ENCODE measurements at places on chromosomes 16 and 17.

- peak; percentile 26 for DNase-seq
Measured at GRCh38 chr17:47192554-47192953, 3.5 kb upstream of the CDC27 start.

DNA sequence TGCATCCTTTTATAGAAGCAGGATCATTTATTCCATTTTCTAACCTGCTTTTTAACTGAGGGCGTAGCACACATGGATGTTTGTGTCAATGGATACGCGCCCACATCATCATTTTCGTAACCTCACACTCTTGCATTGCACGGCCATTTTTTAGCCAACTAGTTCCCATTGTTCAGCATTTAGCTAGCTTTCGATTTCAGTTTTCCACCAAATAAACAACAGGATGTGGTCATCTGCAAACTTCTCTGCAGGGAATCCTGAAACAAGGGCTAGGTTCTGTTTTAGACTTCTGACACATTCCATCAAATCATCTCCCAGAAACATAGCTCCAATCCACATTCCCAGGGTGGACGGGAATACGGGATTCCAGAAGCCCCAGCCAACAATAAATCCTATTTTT lies 6.4 kb downstream of the CYB561 start:
- peak; percentile 59 for DNase-seq

DNA sequence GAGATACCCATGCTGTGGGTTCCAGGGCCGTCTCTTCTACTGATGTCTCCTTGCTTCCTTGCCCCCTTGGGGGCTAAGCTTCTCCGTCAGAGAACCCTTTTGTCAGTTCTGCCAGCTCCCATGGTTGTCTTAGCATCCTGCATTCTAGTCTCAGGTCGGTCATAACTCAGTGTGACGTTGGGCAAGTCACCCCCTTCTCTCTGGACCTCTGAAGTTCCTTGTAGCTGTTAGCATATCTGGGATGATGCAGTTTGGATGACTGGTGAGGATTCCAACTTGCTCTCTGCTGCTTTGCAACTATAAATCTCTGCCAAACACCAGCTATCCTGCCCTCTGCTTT lies 8.9 kb upstream of the MYL4 start:
- no peak for DNase-seq

DNA sequence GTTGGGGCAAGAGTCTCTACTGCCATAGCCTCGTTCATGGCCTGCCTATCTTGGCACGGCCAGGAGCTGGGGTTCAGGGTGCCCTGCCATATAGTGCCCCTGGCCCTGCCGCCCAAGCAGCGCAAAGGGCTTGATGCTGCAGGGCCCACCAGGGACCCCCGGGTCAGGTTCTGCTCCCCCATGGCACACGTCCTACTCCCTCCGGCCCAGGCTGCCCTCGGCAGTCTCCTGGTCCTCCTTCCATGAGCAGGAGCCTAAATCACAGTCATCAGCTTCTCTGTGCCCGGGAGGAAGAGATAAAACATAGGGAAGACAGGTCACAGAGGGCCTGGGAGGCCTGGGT lies 55.9 kb upstream of the MTSS2 start:
- no peak for DNase-seq

- no peak for DNase-seq
Measured at GRCh38 chr16:2152695-2153506, 2.7 kb upstream of the TRAF7 start.

DNA sequence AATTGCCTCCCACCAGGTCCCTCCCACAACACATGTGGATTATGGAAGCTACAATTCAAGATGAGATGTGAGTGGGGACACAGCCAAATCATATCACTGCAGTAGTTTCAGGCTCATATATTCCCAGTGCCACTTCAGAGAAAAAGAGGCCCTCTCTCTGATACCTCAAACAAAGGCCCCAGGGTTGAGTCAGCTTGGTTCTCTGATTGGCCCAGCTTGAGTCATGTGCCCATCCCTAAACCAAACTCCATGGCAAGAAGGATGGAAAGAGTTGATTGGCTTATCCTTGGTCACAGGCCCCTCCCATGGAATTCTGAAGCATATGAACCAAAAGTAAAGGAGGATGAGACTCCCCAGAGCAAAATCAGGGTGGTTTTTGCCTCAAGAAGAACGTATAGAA lies 75.9 kb upstream of the IRX6 start:
- DNase-seq: no peak

- no peak for DNase-seq
Measured at GRCh38 chr16:84692451-84693214, 7.2 kb upstream of the USP10 start.

GRCh38 chr17:72284806-72285205 lies 164.0 kb downstream of the SOX9 start:
- DNase-seq: no peak

DNA sequence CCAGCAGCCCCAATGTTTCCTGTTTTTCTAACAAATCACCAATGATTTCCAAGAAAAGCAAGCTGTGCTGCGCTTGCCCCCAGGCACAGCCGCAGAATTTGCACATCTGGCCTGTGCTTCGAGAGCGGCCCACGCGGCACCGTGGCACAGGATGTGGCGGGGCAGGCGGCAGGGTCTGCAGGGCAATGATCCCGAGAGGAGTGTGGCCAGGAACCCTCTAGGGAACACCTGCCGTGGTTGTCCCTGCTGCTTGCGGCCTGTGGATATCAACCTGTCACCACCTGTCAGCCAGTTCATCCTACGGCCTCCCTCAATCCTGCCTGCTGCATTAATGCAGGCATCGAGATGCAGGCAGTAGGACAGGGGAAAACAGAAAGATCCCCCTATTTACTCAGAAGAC lies 24.0 kb downstream of the PIK3R5 start:
- peak; percentile 72 for DNase-seq

DNA sequence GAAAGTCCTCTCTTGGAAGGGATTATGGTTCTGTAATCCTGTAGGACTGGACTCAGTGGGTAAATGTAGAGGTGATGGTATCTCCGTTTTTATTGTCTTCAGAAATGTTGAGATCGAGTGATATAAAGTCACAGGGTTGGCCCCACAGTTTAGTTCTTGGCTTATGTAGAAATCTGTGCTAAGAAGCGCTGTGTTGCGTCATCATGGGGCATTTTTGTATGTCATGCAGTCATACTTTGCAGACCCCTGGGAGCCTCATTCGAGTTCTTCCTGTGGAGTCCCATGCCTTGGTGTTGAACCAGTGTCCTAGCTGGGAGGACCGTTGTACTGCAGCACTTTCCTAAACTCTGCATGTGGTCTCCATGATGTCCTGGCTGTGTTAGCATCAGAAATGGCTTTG lies 619.7 kb downstream of the MAF start:
- no peak for DNase-seq

DNA sequence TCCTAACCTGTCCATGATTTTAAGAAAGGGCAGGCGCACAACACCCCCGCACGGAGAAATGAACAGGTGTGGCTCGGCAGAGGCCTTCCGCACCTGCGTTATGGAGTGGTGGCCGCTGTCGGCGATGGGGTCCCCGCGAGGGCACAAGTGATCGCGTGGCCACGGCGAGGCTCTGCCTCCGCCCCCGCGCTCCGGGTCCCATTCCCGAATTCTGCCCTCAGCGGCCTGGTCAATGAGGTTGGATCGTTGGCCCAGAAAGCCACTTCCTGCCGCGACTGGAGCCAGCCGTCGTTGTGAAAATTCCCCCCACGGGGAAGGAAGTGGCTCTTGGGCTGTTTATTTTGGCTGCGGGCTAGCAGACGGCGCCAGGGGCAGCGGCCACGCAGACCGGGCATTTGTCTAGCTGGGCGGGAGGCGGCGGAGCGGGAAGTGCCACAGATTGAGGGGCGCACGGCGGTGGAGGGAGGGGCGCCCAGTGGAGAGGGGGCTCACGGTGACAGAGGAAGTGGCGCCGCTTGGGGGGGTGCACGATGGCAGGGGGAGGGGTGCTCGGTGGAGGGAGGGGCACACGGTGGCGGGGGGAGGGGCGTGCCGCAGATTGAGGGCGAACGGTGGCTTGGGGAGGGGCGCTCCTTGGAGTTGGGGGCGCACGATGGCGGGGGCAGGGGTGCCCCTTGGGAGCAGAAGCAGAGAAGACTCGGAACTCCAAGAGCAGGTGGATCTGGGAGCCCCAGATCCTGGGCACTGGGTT lies 25.0 kb downstream of the MRC2 start:
- DNase-seq: peak; percentile 21

DNA sequence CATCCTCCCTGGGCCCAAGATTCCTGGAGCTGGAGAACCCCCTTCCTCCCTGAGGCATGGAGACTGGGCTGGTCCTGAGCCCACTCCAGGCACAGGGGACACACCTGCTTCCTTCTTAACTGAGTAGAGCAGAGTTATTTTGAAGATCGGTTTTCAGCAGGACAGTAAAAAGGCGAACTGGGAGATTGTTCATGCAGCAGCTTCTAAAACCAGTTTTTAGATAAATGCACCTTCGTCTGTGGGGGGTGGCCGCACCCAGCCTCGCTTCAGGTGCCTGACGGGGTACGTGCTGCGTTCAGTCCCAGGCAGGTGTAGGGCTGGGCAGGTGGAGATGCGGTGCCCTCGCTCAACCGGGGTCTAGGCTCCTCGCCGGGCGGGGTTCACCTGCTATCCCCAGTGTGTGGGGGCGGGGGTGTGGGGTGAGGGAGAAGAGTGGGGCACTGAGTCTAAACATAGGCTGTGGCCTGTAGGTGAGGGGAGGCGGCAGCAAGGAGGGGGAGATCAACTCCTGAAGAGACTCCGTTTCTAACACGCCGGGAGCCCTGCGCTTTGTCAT lies 69.5 kb downstream of the JPH3 start:
- DNase-seq: no peak

GRCh38 chr17:29682054-29682453 lies 59.3 kb upstream of the CORO6 start:
- no peak for DNase-seq

DNA sequence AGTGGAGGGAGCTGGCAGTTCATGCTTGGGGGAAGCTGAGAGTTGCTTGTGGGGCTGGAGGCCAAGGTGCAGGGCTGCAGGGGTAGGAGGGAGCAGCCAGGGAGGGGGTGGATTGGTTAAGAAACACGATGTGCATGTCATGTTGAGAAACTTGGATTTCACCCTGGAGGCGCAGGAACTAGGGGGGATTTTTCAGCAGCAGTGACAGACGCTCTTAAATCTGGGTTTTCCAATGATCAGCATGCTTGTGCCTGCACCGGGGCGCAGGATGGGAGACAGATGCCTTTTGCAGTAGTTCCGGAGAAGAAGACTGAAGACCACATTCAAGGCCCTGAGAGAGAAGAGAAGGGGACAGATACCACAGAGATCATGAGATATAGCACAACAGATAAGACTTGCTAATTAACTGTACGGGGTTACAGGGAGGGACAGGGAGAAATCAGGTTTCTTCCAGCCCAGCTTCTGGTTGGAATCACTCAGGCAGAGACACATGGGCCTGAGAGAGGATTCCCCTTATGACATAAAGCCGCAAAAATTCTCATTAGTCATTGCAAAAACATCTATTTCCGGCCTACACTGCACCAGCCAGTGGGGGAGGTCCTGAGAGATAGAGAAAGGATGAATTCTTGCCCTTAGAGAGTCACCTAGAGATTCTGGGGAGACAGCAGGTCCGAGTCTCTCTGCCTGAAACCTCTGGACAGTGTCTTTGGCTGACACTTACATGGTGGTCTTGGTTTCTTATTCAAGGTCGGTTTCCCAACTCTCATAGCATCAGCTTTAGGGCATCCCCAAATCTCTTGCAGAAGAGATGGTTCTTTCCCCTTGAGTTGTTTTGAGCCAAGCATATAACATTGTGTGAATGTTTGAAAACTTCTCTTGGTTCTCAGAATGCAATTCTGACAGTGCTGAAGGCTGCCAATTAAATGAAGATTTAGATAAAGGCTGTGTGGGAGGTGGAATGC lies 27.1 kb downstream of the CDH13 start:
- DNase-seq: peak; percentile 46

GRCh38 chr17:65712383-65713267 lies 151.2 kb upstream of the AXIN2 start:
- DNase-seq: no peak

- DNase-seq: no peak
Measured at GRCh38 chr16:31465788-31466370, 6.1 kb upstream of the TGFB1I1 start.

DNA sequence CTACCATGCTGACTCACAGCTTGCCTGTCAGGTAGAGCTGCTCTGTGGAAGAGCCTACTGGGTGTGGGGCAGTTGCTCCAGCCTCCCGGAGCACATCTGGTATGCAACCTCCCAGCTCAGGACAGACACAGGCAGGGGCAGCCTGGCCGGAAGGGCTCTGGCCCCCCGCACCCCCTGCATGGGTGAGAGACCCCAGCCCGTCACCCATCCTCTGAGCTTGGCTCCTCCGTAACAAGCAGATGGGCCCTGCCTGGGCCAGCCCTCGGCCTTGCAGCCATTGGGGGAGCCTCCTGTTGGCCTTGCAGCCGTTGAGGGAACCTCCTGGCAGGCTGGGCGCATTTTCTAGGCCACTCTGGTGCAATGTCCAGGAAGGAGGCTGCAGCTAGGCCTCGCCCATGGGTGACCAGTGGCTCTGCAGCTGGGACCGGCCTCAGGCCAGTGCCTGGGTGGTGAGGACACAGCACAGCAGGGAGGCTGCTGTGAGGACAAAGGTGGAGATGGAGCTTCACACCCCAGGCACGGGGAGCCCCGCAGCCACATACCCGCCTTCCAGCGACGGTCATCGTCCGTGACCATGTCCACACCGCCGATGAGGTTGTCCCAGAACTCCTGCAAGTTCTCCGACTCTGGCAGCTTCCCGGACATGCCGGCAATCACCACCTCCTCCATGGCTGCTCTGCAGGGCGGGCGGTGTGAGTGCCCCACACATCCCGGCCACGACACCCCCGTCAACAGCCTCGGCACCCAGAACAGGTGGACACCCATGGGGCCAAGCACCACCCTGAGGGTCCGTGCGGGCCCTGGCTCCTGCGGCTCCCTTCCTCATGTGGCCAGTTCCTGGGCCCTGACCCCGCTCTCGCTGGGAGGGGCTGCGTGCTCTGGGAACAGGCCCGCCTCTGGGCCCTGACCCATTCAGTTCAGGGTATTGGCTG lies 2.0 kb downstream of the FASN start:
- DNase-seq: no peak

DNA sequence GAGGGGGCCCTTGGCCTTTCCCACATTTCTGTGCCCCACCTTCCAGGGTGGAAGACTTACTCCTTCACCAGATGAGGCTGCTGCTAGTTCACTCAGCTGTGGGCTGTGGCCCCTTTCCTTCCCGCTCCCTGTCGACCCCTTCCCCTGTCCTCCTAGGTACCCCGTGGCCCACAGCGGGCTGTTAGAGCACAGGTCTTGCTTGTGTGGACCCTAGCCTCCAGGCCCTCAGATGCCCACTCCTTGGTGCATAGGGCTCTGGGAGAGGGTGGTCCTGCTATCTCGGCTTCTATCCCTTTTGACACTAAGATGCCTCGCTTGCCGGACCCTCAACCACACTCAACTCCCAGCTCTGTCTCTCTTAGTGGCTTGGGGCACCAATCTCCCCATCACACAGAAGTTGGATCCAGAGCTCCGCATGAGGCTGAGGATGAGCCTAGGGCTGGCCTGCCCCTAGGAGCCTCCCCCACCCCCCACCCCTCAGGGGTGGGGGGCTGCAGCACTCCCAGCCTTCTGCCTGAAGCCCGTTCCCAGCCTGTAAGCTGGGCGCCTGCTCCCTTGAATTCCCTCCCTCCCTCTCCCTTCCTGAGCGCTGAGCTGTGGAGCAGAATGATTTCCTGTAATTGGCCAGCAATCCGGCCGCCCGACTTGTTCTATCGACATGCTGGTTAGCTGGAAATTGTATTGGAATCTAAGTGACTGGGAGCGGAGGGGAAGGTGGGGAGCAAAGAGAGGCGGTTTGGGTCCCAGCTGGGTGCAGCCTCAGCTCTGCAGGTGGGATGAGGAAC lies 30.9 kb downstream of the DCAKD start:
- DNase-seq: no peak

- peak; percentile 67 for DNase-seq
Measured at GRCh38 chr17:3827124-3827773, 18.8 kb downstream of the NCBP3 start.

- DNase-seq: no peak
Measured at GRCh38 chr17:68497885-68498319, 14.3 kb upstream of the PRKAR1A start.

GRCh38 chr17:49229805-49230600 lies 584 bp downstream of the PHOSPHO1 start:
- DNase-seq: no peak
